ENCODE measurements at places on chromosomes 6 and 20.
A peak's percentile ranks its signal among the peaks of the same experiment; 100 is the strongest.

- no peak for DNase-seq
These were observed 231.6 kb downstream of the LRFN2 start for GRCh38 chr6:40355532-40355931.

- DNase-seq: no peak
These were observed 10.9 kb upstream of the MRGBP start for GRCh38 chr20:62785393-62785792.

DNA sequence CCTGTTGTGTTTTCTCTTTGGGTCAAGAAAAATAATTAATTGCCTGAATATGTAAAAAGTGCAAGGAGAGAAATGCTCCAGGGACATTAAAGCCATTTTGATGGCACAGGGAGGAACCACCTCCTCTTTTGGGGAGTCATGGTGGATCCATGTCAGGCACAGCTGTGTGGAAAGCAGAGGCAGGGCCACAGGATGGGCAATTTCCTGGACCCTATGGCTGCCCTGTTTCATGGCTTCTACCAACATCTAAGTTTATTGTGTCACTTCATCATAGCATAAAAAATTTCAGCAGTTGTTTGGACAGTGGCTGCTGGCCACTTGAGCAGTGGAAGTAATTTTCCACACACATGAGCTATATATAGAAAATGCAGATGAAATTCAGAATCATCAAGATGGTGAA lies 238.2 kb downstream of the SYNE1 start:
- no peak for DNase-seq

DNA sequence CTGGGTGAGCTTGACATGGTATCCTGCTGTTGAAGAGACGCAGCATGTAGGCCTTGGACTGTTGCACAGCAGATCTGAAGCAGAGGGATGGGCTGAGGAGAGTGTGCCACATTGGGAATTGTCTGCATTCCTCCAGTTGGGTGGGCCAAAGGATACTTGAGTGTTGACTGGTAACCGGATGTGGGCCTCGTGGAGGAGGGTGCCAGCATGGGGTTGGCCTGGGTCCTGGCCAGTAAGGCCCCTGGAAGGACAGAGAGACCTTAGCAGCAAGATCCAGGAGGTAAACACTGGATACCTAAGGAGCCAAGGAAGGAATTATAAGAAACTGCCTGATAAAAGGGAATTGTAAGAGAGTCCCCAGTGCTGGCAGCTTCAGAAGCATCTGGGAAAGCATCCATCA lies 76.9 kb downstream of the FIG4 start:
- DNase-seq: peak; percentile 47

DNA sequence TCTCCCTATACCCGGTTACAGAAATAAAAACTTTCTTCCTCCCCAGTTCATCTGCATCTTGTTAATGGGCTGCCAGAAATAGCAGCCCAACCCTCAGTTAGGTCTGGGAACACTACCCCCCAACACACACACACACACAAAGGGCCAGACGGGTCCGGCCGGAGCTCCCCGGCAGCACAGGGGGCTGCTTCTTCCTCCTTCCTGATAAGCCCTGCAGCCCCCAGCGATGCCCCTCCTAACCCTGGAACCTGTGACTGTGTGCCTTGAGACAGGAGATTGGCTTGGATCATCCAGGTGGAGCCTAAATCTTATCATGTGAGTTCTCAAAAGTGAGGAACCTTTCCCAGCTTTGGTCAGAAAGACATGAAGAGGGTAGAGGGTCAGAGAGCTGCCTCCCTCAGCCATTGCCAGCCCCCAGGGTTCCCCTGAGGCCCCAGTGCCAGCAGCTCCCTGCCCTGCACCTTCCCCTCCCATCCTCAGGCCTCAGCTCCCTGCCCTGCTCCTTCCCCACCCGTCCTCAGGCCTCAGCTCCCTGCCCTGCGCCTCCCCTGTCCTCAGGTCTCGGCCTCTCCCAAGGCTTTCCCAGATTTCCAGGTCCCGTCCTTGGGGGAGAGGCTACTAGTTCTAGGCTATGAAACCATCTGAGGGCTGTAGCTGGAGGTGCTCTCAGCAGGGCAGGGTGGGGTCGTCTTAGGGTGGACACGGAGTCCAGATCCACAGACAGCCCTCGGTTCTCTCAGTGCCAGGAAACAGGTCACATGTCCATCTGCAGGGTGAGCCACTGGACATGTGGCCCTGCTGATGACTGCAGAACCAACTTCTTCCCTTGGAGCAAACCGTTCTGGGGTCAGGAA lies 34.5 kb upstream of the CST7 start:
- DNase-seq: no peak

- peak; percentile 90 for DNase-seq
These were observed 44.2 kb upstream of the SLC9A8 start for GRCh38 chr20:49768204-49769047.

- no peak for DNase-seq
These were observed 46.8 kb downstream of the CEP43 start for GRCh38 chr6:167045828-167046580.

DNA sequence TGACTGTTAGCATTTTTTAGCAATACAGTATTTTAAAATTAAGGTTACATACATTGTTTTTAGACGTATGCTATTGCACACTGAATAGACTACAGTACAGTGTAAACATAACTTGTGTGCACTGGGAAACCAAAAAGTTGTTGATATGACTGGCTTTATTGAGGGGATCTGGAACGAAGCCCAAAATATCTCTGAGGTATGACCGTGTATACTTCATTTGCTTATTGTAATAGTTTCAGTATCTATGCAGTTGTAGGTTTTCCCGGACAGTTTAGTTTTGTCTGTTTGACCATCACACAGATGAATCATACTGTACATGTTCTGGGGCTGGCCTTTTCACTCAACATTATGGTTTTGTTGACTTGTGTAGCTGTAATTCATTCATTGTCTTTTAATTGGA lies 6.9 kb upstream of the ZBTB12 start:
- DNase-seq: peak; percentile 59

DNA sequence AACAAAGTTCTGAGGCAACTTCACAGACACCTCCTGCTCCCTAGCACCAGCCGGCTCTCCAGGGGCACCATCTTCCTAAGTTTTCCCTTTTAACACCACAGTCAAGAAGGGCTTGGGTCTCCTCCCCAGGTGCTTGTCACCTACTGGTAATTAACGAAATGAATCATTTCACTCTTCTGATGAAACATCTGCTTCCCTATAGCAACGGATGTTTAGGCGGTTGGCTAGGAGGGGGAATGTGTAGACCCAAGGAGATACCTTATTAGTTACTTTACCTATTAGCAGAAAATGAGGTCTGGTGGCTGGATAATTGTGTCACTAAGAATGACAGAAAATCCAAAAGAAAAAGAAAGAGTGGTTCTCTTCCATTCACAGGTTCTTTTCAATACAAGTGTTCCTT lies 46.3 kb upstream of the FABP7 start:
- DNase-seq: no peak

DNA sequence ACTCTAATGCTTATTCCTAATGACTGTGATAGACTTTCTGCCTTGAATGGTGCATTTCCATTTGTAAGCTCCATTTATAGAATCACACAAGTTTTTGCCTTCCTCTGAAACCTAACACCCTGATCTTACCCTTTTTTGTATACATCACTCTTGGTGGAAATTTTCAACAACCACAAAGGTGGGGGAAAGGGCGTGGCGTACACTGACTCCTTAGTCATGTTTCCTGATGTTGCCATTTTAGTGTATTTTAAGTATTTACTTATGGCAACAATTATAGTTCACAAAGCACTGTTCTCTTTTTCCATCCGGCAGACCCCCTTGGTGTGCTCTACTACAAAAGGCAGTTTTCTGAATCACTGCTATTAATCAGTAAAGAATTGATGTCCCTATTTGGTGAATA lies 92.0 kb downstream of the ATXN1 start:
- DNase-seq: peak; percentile 80

DNA sequence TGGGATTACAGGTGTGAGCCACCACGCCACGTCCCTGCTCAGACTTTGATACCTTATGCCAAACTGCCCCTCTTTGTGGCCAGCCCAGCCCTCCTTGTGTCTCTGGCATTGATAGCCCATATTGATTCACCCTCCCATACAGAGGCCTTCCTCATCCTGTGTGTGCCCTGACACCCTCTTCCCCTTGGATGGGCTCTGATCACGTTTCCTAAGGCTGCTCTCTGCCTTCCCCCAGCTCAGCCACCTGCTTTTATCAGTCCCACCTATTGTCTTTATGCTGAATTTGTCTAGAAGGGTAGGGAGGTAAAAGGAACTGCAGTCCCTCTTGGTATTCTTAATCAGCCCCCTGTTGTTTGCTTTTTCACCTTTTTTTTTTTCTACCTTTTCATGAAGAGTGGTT lies 95.9 kb downstream of the CDKAL1 start:
- DNase-seq: no peak

DNA sequence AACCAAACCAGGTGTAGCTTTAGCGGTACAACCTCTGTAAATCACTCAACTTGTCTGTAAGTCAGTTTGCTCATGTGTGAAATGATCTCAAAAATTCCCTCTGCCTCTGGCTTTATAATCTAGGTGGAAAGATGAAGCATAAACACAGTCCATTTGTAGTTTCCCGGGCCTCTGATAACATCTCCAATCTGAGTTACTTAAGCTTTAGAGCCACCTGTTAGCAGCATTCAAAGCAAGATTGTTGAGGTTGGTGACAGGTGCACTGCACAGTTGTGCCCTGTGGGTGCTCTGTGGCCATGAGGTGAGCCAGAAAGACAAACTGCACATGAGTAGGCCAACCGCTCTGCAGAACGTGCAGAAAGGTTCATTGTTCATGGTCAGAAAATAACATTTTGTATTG lies 53.7 kb downstream of the MOCS1 start:
- DNase-seq: no peak

DNA sequence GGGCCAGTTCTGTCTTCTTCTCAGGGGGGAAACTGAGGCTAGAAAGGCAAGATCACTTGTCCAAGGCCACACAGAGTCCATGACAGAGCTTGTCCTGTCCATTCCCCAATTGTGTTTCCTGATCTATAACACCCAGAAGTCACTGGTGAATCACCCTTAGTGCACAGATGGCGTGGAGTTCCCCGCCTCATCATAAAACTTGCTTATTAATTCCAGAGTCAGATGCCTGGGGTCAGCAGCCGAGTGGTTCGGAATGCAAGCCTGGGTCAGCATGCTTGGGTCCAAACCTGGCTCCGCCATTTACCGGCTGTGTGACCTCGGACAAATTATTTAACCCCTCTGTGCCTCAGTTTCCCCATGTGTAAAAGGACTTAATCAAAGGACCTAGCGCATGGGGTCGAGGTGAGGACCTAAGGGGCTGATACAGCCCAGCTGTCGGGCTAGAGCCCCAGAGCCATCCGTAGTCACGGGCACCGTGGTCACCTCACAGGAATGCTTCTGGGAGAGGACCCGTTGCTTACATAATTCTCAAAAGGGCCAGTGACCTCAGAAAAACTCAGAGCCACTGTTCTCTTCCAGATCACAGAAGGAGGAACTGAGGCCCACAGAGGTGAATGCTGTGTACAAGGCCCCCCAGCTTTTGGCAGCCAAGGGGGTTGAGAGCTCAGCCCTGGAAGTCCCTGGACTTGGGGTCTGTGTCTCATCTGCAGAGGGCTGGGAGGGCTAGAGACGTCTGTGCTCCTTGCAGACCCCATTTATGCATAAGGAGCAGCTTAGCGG lies 1.4 kb upstream of the ZBP1 start:
- DNase-seq: no peak

DNA sequence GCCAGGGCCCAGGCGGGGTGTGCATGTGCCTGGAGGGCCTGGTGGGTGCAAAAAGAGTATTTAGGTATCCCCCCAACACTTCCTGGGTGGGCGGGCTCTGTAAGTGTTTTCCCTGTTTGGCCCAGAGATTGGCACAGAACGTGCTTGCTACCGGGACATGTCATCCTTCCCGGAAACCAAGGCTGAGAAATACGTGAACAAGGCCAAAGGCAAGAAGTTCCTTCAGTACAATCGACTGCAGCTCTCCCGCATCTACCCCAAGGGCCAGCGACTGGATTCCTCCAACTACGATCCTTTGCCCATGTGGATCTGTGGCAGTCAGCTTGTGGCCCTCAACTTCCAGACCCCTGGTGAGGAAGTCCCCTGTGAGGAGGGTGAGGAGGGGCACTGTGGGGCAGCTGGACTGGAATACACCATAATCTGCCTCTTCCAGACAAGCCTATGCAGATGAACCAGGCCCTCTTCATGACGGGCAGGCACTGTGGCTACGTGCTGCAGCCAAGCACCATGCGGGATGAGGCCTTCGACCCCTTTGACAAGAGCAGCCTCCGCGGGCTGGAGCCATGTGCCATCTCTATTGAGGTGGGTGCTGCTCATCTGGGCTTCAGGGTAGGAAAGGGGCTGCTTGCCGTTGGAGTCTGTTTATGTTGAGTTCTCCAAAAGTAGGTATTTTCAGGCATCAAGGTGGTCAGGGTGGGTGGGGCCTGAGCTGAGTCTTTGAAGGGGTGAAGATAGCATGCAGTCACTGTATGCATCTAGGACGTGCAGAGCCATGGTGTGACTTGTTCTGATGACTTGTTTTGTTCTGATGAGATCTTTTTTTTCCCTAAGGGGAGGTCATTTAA lies 35.2 kb downstream of the PLCG1 start:
- DNase-seq: no peak

DNA sequence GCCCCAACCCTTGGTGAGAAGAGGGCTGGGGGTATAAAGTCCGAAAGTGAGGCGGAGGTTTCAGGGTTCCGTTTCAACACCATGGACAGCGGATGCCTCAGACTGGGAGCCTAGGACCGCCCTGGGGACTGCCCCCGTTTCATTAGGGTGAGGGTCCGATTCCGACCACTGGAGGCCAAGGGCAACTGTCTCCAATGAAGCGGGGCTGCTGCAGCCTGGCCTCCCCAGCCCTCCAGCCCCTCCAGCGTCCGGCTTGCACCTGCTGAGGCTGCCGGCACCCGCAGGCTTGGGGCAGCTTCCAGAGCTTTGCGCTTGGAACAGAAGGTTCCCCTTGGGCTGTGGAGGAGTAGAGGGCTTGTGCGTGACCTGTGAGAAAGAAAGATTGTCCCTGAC lies 39.9 kb downstream of the YTHDF1 start:
- DNase-seq: no peak

DNA sequence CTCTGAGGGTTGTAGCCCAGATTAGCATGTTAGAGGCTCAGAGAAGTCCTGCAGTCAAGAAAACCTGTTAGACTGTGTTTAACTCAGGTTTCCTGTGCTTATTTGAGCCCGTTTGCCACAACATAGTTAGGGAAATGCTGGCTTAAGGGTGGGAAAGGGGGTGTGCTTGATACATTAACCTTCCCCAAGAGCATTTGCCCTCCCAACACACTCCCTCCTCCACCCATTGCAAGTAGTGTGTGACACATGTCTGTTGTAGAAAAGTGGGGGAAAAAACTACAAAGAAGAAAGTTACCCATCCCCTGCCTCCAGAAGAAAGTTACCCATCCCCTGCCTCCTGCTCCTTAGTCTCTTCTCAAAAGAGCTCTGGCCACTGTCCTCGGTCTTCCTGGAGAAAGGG lies 36.8 kb upstream of the MRPS18A start:
- DNase-seq: no peak
